ENCODE measurements at places on chromosomes 3 and 15. TPM values are rescaled to one million over a fixed set of nuclear protein-coding genes. Genes with fewer than 3 reads are reported as not detected.

OIP5 gene
- total RNA-seq = 0.76 TPM

MYL3 gene
- total RNA-seq = not detected

ACSBG1 gene
- 75.9 TPM for total RNA-seq

SCN11A gene
- total RNA-seq = 0.04 TPM

ARGFX gene
- total RNA-seq = not detected

GABRR3 gene
- not detected for total RNA-seq

RPUSD3 gene
- 55.4 TPM for total RNA-seq

CNTN6 gene
- not detected for total RNA-seq

NOX5 gene
- 0.29 TPM for total RNA-seq

CHCHD6 gene
- total RNA-seq = 23.6 TPM

PDZRN3 gene
- 13.9 TPM for total RNA-seq

SLC6A11 gene
- total RNA-seq = 1.8 TPM

FAM43A gene
- total RNA-seq = 56.0 TPM

HTR3E gene
- not detected for total RNA-seq

IQCF5 gene
- total RNA-seq = not detected

GHSR gene
- total RNA-seq = not detected

ANKRD63 gene
- total RNA-seq = not detected

GRK7 gene
- total RNA-seq = not detected

DIPK2A gene
- 47.1 TPM for total RNA-seq

GOLGA8G gene
- 0.10 TPM for total RNA-seq

IL12A gene
- total RNA-seq = 0.36 TPM

IQSEC1 gene
- 35.2 TPM for total RNA-seq

FBXO40 gene
- not detected for total RNA-seq
